Activated naive CD8-positive, alpha-beta T cell treated with anti-CD3 and anti-CD28 coated beads, Interleukin-2, amount 50 U/mL, for 24 hours (primary cell): ENCODE measurements at places on chromosomes 4 and X.

DNA sequence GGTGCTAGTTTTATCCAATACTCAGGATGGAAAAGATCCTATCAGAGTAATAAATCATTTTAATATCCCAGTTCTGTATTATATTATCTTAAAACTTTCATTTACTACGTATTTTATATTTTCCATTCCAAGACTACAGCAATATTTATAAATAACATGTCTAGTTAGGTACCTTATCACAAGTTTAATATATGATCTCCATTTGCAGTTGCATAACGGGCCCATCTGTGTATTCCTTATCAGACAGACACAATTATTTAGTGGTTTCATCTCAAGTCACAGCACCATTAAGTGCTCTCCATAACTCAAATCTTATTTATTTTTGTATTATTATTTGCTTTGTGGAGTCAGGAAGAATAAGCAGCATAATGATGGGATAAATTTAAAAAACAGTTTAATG is 333.9 kb downstream of the SH2D1A start:
- H3K36me3 ChIP-seq = peaks cover 2% of the 10 kb centered on the region
- no peak overlapping the region for H3K27ac ChIP-seq
- H3K4me1 ChIP-seq = no peaks in the 10 kb centered on the region
- no peaks in the 10 kb centered on the region for H3K27me3 ChIP-seq
- no peak for DNase-seq

GRCh38 chr4:6449746-6450369 is 22.6 kb downstream of the PPP2R2C start:
- H3K4me3 ChIP-seq = no peak overlapping the region
- no peak overlapping the region for H3K27ac ChIP-seq
- no peaks in the 10 kb centered on the region for H3K4me1 ChIP-seq
- peaks cover 4% of the 10 kb centered on the region for H3K27me3 ChIP-seq

DNA sequence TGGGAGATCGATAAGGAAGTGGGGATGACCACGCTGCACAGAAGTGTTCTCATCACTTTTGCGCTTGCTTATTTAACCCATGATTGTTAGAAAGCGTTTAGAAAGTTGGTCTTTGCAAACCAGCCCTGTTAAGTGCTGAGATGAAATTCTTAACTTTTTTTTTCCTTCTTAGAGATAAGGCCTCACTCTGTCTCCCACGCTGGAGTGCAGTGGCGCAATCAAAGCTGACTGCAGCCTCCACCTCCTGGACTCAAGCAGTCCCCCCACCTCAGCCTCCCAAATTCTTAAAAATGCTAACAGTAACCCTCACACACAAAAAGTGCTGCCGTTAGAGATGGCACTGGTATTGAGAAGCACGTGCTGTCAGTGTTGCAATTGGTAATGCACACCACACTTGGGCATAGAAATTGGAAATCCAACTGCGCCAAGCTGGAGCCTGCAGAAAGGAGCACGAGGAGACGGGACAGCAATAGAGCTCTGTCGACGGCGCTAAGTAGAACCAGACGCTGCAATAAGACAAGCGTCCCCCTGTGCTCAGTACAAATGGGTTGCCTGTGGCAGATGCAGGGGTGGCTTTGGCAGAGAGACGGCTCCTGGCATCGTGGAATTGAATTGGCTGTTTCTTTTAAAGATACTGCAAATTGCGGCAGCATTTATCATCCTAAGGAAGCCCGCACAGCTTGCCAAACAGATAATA is 113.4 kb downstream of the TBL1X start:
- DNase-seq = no peak
- H3K36me3 ChIP-seq = peaks cover 5% of the 10 kb centered on the region
- no peak overlapping the region for H3K27ac ChIP-seq
- H3K27me3 ChIP-seq = no peaks in the 10 kb centered on the region
- H3K4me1 ChIP-seq = peaks cover 21% of the 10 kb centered on the region

DNA sequence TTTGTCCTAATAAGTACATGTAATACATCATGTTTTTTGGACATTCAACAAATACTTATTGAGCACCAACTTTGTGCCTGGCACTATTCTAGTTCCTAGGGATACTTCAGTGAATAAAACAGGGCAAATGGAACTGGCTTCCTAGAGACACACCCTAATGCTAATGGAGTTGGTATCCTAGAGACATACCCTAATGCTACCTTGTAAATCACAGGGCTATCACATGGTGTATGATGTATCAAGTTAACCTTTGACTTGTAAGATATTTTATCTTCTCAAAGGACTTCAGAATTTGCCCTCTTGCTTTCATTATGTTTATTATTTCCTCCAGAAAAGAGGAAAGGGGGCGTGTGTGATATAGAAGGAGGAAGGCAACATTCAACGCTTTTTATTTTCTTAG is 10.1 kb downstream of the GK start:
- H3K36me3 ChIP-seq = peaks cover 23% of the 10 kb centered on the region
- no peak overlapping the region for H3K4me3 ChIP-seq
- H3K4me1 ChIP-seq = peaks cover 23% of the 10 kb centered on the region
- no peak for DNase-seq
- H3K27ac ChIP-seq = no peak overlapping the region

DNA sequence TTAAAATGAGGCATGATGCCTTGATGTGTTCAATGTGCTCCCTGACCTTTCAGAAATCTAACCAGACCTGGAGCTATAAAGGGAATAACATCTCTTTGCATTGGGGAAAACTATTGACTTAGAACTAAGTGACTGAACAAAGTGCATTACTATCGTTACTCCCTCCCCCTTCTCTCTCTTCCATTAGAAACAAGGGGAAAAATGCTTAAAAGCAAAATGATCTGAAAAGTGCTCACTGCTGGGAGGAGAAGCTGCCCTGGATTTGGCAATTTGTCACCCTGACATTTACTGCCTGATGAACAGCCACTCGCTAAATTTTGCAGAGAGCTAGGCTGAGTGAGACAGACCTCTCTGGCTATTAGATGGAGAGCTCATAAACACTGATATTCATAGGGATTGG is 48.6 kb upstream of the PARM1 start:
- H3K4me3 ChIP-seq = no peak overlapping the region
- H3K4me1 ChIP-seq = no peaks in the 10 kb centered on the region
- DNase-seq = no peak
- H3K27ac ChIP-seq = no peak overlapping the region
